ENCODE measurements at places on chromosomes 2 and 18. TPM values are rescaled to one million over a fixed set of nuclear protein-coding genes. Genes with fewer than 3 reads are reported as not detected.

DNA sequence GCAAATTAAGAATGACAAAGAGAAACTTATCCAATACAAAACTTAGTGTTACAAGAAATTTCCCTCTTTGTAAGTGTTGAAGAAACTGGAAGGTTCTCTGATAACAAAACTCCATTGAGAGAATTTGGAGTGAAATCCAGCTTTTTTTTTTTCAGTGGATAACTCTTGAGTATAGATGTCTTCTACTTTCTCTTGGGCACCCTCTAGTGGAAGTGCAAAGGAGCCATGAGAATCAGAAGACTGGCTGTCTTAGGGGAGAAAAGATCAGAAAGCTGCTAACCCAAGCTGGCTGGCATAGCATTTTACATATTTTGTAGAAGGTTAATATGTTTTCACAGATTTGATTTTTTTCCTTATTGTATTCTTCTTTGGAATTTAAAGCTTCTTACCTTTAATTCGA, 138.8 kb upstream of the SATB2 start:
- no peak for DNase-seq
- H3K27me3 ChIP-seq: peaks cover 8% of the 10 kb centered on the region
- H3K36me3 ChIP-seq: no peaks in the 10 kb centered on the region
- H3K4me3 ChIP-seq: no peak overlapping the region
- no peak overlapping the region for H3K27ac ChIP-seq
- no peaks in the 10 kb centered on the region for H3K4me1 ChIP-seq

DNA sequence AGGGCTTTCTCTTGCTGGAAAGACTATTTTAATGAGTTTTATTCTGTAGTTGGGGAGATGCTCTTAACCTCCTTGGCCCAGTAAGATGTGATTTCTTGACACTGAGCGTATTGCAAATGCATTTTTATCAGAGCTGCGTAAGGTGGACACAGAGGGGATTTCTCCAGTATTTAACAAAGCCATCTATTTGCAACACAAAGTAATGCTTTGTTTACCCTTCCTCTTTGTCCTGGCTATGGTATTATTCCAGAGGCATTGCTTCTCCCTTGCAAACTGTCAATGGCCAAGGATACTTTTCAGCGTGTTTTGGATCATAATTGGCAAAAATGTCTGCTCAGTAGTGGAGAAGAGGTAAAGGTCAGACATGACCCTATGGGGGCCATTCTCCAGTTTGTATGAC, 90.8 kb upstream of the PIK3C3 start:
- H3K27me3 ChIP-seq: peaks cover 4% of the 10 kb centered on the region
- H3K36me3 ChIP-seq: no peaks in the 10 kb centered on the region
- H3K4me3 ChIP-seq: no peak overlapping the region
- DNase-seq: no peak
- no peak overlapping the region for H3K27ac ChIP-seq
- no peaks in the 10 kb centered on the region for H3K4me1 ChIP-seq

DNA sequence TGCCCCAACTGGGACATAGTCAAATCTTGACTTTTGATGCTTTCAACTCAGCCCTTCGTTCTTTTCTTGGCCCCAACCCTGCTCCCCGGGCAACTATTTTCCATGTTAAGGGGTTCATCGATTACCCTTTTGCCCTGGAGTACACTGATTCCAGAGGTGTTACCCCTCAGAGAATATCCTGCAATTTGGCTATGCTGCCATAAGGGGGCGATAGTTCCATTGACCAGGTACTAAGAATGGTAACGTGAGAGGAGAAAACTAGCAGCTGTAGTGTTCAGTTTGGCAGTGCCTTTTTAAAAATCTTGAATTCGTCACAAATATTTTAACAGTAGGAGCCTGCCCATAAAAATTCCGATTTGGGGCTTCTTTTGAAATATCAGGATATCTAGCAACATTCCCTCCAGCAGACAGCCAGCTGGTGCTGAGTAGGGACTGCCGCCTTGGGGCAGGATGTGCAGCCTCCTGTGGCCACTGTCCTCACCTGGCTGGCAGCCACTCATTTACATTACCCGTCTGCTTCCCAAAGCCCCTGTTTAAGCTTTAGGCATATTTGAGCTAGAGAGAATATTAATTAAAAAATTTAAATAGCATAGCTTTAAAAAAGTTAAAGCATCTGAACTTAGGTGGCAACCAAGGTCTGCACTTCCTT, 146.3 kb upstream of the SKOR2 start:
- no peak overlapping the region for H3K4me3 ChIP-seq
- no peaks in the 10 kb centered on the region for H3K36me3 ChIP-seq
- DNase-seq: peak; percentile 41

GRCh38 chr2:128554151-128554769, 235.6 kb upstream of the HS6ST1 start:
- H3K4me1 ChIP-seq: no peaks in the 10 kb centered on the region
- H3K27ac ChIP-seq: no peak overlapping the region
- no peaks in the 10 kb centered on the region for H3K27me3 ChIP-seq
- H3K4me3 ChIP-seq: no peak overlapping the region
- no peaks in the 10 kb centered on the region for H3K36me3 ChIP-seq

DNA sequence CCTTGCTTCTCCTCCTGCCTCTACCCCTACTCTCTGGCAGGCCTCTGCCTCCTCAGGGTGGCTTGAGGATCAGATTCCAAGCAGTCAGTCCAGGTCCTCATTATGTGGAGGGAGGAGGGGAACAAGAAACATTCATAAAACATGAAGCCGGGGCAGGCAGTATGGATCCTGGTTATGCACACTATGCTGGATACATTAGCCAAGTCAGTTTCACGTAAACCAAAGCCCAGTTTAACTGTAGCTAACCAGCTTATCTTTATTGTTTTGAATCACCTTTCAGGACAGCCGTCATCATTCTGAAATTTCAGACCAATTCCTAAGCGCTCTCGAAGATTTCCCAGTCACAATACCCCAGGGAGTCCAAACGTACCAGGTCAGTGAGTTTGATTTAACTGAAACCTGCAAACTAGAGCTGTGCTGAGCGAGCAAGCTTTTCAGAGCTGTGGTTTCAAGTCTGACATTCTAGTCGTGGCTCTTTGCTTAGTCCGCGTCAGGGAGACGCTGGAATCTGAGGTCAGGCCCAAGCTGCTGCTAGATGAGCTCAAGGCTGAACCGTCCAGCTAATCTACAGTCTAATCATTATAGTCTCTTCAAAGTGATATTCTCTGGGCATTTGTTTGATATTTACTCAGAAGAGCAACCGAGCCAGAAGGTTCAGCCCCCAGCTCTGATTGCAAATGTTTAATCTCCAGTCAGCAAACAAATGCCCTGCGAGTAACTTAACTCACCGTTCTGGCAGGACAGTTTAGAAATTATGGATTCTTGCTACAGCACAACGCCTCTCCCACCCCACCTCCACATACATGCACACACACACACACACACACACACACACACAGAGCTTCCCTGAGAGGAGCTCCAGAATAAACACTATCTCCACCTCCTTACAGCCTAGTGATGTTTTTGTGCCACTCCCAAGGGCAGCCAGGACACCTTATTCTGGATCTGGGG, 63.8 kb upstream of the BZW1 start:
- no peak overlapping the region for H3K27ac ChIP-seq
- peaks cover 11% of the 10 kb centered on the region for H3K27me3 ChIP-seq
- no peaks in the 10 kb centered on the region for H3K36me3 ChIP-seq

DNA sequence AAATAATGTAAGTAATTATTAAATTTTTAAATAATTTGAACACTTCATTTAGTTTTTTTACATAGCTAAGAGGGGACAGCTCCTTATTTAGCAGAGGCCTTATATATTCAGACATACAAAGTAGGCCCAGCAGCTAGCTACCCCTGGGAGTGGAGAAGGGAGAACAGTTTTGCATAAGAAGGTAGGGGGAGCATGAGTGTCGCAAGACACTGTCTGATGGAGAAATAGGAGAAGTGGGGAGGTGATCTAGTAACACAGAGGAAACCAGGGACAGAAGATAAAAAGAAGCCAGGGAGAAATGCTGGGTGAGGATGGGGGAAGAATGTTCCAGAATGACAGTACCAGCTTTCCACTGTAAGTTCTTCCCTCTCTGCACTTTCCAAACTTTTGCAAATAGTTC, 16.0 kb upstream of the RGPD4 start:
- H3K4me3 ChIP-seq: no peak overlapping the region
- no peaks in the 10 kb centered on the region for H3K36me3 ChIP-seq
- H3K4me1 ChIP-seq: no peaks in the 10 kb centered on the region
- no peak overlapping the region for H3K27ac ChIP-seq
- no peak for DNase-seq

DNA sequence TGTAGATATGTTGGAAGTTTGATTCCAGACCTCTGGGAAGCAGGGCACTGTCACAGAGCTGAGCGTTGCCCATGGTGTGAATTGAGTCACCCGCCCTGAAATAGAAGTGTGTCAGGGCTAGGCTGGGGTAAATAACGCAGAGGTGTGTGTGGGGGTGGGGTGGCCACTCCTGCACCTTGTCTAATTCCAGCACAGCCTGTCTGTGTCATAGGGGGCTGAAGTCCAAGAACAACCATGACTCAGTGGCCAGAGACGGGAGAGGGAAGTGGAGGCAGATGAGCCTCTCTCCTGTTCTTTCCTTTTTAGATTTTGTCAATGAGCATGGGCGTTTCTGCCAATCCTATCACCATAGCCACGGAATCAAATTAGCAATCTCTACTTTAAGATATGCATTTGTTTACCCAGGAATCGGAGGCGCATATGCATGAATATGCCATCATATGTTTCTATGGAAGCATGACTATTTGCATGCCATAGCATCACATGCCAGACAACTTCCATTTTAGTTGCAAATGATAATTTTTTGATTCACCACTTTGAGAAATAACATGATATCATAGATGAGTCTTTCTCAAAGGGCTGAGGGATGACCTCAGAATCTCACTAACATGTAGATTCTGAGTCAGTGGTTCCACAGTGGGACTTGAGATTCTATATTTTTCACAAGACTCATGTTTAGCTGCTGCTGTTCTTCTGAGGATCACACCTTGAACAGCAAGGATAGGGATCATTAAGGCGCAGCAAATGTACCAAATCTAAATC, 852.9 kb downstream of the DCDC2C start:
- no peaks in the 10 kb centered on the region for H3K27me3 ChIP-seq
- H3K4me1 ChIP-seq: no peaks in the 10 kb centered on the region
- H3K27ac ChIP-seq: no peak overlapping the region
- no peak for DNase-seq
- H3K36me3 ChIP-seq: no peaks in the 10 kb centered on the region

- no peaks in the 10 kb centered on the region for H3K27me3 ChIP-seq
- DNase-seq: no peak
- H3K36me3 ChIP-seq: no peaks in the 10 kb centered on the region
- no peak overlapping the region for H3K27ac ChIP-seq
These were observed 637.6 kb downstream of the ADCYAP1 start for GRCh38 chr18:1542230-1542774.

- H3K36me3 ChIP-seq: peaks cover 2% of the 10 kb centered on the region
- no peak overlapping the region for H3K27ac ChIP-seq
- DNase-seq: no peak
- H3K27me3 ChIP-seq: peaks cover 2% of the 10 kb centered on the region
These were observed 293.6 kb upstream of the CCDC68 start for GRCh38 chr18:55252901-55253300.

DNA sequence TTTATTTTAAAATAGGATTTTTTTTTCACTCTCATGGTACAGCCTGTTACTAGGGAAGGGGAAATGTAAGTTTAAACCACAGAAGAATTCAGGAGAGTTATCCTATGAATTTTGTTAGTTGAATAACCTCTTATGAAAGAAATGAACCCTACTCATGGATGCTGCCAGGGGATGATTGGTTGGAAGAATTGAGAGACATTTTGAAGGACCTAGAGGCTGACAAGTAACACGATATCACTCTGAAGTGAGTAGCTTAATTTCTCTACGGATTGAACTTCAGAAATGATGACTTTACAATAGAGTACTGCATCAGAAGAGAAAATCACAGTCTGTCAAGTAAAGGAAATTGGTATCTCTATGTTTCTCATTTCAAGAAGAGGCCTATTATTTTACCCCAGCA, 1346.2 kb downstream of the SUCLG1 start:
- no peaks in the 10 kb centered on the region for H3K27me3 ChIP-seq
- no peaks in the 10 kb centered on the region for H3K36me3 ChIP-seq
- no peak for DNase-seq
- no peaks in the 10 kb centered on the region for H3K4me1 ChIP-seq
- H3K4me3 ChIP-seq: no peak overlapping the region

DNA sequence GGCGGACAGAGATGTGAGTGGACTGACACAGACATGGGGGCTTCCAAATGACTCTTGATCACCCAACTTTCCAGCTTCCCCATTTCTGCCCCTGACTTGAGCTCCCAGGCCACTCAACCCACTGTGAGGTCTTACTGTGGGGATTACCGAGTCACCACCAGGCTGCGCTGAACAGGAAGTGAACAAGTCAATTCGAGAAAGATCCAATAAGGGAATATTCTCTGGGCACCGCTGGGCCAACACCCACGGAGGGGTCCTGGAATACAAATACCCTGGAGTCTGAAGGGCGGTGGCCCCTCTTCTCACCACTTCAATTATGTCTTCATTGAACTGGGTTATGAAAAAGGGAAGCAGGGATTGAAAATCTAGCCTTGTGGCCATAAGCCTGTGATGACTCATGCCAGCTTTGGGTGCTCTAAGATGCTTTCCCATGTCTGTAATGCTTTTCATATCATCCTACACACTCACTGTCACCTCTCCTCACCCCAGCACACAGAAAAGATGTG, 37.7 kb downstream of the BCL11A start:
- peaks cover 36% of the 10 kb centered on the region for H3K27me3 ChIP-seq
- peaks cover 4% of the 10 kb centered on the region for H3K4me1 ChIP-seq
- no peak overlapping the region for H3K27ac ChIP-seq
- no peaks in the 10 kb centered on the region for H3K36me3 ChIP-seq

- peaks cover 27% of the 10 kb centered on the region for H3K27me3 ChIP-seq
- peaks cover 4% of the 10 kb centered on the region for H3K4me1 ChIP-seq
- H3K27ac ChIP-seq: no peak overlapping the region
- H3K4me3 ChIP-seq: no peak overlapping the region
These were observed 194.3 kb downstream of the RTP5 start for GRCh38 chr2:242063850-242064249.

DNA sequence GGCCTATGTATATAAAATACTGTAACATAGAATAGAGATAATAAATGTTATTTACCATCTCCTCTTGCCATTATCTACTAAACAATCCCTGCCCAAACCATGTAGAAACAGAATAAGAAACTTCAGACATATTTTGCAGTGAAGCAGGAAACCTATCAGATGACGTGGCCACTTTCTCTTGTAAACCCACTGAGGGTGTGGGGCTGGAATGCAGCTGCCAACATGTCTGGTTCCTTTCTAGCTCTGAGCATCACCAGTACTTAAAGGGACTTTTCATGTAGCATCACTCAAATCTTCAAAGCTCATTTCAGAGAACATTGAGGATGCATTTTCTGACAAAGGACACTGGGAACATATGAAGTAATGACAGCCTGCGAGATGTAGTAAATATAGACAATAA, 251.8 kb downstream of the LPIN1 start:
- H3K27ac ChIP-seq: no peak overlapping the region
- H3K4me3 ChIP-seq: no peak overlapping the region
- DNase-seq: no peak
- H3K4me1 ChIP-seq: no peaks in the 10 kb centered on the region
- no peaks in the 10 kb centered on the region for H3K36me3 ChIP-seq

Gene MARCHF7
- total RNA-seq: 80.7 TPM

Gene GPR45
- total RNA-seq: not detected

Gene CRACDL
- 0.35 TPM for total RNA-seq

Gene ACMSD
- total RNA-seq: not detected

Data from activated CD8-positive, alpha-beta memory T cell treated with anti-CD3 and anti-CD28 coated beads, Interleukin-2, amount 10 ng/mL, durations not matched to agents 7 days and 5 days (primary cell).